ENCODE measurements at places on chromosomes 13 and 19.
A peak's percentile ranks its signal among the peaks of the same experiment; 100 is the strongest.

- no peak for DNase-seq
Measured at GRCh38 chr13:67023130-67023876, 206.8 kb downstream of the PCDH9 start.

- DNase-seq, result no peak
Measured at GRCh38 chr13:90562443-90562842, 785.0 kb upstream of the MIR17HG start.

GRCh38 chr19:38852231-38853044 lies 2.7 kb upstream of the HNRNPL start:
- peak; percentile 64 for DNase-seq

- peak; percentile 35 for DNase-seq
Measured at GRCh38 chr13:112574834-112575613, 12.9 kb downstream of the TUBGCP3 start.

GRCh38 chr13:45381196-45381595 lies 37.0 kb downstream of the SLC25A30 start:
- no peak for DNase-seq

- DNase-seq, result no peak
Measured at GRCh38 chr19:46452186-46452585, 19.2 kb downstream of the PNMA8A start.

DNA sequence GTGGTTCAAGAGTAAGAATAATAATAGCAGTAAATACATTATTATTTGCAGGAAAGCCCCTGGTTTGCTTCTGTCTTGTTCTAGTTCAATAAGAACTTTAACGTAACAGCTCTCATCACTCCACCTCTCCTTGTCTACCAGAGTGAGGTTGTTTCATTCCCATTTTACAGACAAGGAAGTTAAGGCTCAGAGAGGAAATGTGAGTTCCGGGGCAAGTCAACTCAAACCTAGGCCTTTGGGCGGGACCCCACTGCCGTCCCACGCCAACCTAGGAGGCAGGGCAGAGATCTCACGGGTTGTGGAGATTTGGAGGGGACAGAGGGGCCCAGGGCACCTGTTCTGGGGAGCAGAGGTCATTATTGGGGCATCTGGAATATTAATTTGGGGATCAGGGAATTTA lies 1.5 kb downstream of the MAP4K1 start:
- DNase-seq, result no peak

GRCh38 chr19:45885556-45886426 lies at the start of gene IRF2BP1:
Gene IRF2BP1, minus strand, starts transcription at chr19:45886141. Its CDS starts 367 bp downstream, at chr19:45885774.
- peak; percentile 95 for DNase-seq

- peak; percentile 60 for DNase-seq
Measured at GRCh38 chr19:54114340-54115108, 933 bp downstream of the TFPT start.

DNA sequence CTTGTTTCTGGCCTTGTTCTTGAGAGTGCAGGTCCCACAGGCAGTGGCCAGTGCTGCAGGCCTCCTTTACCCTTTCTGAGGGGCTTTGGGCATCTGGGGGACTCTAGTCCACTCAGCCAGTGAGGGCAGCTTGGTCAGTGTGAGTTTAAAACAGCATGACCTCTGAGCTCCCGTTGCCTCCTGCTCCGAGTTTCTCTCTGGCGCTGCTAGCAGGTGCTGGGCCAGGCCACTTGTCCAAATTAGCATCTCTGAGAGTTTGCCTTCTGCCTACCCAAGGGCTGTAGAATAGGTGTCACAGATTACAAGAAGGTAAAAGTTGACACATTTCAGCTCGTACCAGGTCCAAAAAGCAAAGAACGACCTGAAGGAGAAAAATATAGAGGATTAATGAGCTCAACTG lies 105.9 kb downstream of the SIPA1L3 start:
- DNase-seq, result no peak

DNA sequence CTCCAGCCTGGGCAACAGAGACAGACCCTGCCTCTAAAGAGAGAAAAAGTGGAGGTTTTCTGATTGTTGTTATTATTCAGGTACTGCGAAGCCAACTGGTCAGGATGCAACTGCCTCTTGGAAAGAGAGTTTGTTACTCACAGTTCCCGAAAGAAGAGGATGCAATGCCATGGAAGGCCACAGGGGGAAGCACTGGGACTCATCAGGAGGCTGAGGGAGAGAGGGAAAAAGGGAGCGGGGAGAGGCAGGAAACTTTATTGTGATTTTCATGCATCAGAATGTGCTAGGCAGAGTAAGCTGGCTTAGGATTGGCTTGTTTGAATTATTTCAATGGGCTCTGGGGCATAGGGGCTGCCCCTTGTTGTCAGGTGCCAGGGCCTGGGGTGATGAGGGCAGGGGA lies 27.6 kb downstream of the MYO9B start:
- peak; percentile 78 for DNase-seq

DNA sequence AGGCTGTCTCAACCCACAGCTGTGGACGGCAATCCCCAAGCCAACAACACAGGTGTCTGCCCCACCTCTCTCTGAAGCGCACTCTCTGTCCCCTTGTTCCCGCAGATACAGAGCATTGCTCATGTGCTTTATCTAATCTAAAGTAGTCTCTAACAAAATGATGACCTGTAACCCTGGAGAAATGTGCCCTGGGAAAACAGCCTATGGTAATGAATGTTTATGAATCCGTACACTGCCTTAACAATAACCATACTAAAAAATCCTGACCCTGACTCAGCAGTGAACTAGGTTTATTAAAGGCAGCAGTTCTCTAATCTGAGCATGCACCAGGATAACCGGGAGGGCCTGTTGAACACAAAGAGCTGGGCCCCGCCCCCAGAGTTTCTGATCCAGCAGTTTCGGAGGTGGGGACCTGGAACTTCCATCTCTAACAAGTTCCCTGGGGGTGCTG lies 50.7 kb upstream of the SLC15A1 start:
- DNase-seq, result no peak

DNA sequence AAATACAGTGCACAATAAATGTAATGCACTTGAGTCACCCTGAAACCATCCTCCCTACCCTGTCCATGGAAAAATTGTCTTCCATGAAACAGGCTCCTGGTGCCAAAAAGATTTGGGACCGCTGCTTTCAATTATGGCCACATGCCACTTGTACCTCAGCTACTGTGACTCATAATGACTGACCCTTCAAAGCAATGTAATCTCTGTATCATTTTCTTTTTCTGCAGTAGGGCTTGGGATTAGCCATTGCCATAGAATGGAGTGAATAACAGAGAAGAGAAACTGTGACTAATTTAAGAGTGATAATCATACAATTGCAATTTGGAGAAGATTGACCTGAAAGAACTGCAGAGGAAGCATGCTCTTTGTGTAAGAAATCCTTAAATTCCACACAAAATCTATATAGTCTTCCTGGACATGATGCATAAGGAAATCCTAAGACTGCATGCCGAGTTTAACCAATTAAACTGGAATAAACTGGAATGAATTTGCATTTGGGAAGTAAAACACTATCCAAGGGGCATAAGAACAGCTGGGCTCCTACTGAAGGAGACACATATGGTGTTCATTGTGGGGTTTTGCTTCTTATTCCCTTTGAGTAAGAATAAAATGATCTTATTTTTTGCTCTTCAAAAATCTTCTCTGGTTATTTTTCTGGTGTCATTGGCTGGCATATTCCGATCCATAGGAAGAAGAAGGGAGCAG lies 59.5 kb upstream of the SLC7A1 start:
- no peak for DNase-seq

Data from inflammatory macrophage treated with lipopolysaccharide for 1 hour (primary cell).